CD4-positive, alpha-beta T cell treated with Interferon gamma for 1 hour (primary cell): ENCODE measurements at places on chromosomes 7 and 10.

DNA sequence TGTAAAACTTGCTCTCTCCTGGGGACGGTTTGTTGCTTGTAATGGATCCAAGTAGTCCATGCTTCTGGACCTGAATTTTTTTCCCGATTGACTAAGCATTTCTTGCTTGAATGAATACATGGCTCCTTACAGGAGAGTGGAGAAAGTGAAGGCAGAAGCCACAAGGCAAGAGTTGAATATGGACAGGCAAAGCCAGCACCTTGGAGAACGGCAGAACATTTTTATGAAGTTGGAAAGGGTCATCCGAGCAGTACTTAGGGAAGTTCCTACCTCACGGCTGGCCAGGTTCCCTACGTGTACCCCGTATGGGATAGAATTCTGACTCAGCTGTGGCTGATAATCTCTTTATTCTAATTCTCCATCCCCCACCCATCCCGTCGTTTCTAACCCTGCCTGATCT, 50.6 kb upstream of the MGAM2 start:
- no peak for DNase-seq

DNA sequence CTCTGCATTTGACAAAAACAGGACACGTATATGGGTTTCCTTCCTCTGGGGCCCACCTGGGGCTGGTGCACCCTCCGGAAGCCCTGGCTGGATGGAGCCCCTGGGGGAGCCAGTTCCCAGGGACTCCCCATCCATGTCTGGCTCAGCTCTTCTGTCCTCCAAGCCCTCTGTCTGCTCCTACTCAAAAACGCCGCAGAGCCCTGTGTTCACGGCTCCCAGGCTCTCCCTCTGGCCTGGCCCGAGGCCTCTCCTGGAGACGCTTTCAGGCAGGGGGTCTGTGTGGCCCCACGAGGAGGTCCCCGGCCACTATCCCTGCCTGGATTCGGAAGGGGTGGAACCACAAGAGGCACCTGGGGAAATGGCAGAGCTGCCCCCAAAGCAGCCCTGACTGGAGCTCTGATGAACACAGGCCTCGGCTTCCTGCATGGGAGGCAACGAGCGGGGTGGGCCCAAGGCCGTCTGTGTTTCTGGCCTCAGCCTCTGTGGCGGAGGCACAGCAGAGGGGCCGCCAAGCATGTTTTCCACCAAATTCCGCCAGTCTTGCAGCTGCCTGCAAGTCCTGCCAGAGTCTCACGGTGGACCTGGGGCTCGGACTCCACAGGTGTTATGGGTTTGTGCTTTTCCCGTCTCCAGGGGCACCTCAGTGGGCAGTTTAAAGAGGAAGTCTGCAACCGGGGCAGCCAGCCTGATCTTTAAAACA, 22.6 kb upstream of the INPP5A start:
- DNase-seq, result no peak

- DNase-seq, result peak; percentile 27
Measured at GRCh38 chr10:29554660-29555059, 80.1 kb downstream of the SVIL start.

DNA sequence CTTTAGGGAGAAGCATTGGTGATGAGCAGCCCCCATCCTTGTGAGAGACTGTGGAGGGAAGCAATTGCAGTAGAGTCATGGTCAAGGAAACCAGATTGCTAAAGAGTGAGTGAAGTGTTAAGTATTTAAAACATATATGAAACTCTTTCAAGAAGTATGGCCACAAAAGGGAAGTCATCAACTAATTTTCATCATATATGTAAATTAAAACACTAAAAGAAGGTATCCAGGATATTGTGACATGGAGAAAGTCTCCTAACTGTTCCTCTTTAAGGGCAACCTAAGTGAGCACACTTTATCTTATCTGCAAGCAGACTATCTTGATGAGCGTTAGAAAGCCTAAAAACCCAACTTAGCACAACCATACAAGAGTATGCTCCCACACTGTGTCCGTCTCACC, 69.7 kb downstream of the CD36 start:
- no peak for DNase-seq

GRCh38 chr7:36308031-36308430, 81.6 kb upstream of the ANLN start:
- no peak for DNase-seq

DNA sequence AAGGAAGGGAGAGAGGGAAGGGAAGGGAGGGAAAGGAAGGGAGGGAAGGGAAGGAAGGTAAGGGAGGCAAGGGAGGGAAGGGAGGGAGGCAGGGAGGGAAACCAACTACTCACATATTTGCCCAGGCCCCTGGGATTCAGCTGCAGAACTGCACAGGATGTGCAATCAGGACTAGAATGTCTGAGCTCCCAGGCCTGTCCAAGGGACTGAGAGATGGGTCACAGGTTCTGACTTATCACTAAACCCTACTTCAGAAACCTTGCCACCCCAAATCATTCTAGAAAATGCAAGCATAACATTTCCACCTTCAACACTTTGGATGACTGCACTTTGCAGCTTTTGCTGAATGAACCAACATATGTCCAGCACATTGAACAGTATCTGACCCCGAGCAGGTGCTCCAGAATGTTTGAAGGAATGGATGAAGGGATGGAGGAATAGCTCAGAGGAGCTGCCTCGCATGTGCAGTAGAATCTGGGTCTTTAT, 245.3 kb downstream of the KCNMA1 start:
- no peak for DNase-seq

DNA sequence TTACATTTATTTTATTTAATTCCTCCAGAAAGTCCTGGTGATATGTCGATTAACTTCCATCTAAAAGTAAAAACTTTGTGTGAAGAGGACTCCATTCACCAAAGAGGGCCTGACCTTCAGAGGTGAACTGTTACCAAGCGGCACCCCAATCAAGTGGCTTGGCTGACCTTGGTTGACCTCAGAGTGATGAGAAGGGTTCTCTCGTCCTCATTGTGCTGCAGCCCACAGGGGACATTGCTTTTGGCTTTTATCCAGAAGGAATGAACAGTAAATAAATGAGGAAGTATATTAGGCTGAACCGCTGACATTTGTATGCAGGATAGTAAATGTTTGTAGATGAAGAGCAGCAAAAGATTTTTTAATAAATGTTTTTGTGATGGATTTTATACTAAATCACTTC, 172.4 kb upstream of the MKI67 start:
- no peak for DNase-seq

DNA sequence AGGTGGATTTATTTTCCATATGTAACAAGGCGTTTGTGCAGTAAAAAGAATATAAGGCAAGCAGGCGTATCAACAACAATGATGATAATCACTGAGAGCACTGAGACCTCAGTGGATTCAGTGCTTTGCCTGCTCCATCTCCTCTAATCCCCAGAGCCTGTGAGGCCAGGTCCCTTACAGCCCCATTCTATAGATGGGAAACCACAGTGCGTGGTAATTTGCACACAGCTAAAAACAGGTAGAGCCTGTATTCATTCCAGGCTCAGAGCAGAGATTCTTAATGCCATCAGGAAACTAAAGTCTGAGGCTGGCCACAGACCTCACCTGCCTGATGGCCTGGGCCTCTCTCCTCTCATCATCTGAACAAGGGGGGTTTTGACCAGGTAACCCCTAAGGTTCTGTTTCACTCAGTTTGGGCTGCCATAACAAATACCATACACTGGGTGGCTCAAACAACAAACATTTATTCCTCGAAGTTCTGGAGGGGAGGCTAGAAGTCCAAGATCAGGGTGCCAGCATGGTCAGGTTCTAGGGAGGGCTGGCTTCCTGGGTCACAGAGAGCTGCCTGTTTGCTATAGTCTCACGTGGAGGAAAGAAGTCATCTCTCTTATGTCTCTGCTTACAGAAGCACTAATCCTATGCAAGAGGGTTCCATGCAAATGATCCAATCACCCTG, 10.3 kb upstream of the RASSF4 start:
- no peak for DNase-seq

GRCh38 chr10:6838118-6838517, 258.0 kb upstream of the PRKCQ start:
- no peak for DNase-seq

DNA sequence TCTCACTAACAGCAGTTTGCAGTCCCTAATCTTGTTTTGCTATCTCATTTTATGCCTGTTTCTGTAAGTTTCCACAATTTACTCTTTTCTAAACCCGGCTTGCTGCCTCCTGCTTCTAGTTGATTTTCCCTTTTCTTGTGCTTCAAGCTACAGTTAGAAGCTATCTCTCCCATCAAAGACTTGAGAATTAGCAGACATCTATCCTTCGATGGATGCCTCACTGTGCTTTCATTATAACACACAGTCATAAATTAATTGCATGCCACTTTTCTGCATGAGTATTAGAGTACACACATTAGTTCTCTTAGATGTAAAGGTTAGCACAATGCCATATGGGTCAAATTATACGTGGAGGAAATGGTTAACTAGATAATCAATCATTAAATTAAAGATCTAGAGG, 48.7 kb downstream of the SEMA3A start:
- DNase-seq, result no peak

- no peak for DNase-seq
Measured at GRCh38 chr10:133180965-133181639, 21.1 kb downstream of the KNDC1 start.

DNA sequence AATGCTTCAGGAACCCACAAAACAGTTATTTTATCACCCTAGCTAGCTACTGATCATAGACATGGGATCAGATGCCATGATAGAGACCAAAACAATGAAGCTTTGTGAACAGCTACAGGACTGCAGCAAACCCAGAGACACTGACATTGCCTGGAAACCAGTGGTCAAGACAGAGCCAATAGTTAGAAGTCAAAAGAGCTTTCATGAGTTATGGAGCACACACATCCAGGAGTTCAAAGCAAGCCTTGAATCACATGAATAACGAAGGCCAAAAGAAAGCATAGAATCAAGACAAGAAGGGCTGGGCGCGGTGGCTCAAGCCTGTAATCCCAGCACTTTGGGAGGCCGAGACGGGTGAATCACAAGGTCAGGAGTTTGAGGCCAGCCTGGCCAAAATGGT, 34.5 kb upstream of the GSAP start:
- no peak for DNase-seq

DNA sequence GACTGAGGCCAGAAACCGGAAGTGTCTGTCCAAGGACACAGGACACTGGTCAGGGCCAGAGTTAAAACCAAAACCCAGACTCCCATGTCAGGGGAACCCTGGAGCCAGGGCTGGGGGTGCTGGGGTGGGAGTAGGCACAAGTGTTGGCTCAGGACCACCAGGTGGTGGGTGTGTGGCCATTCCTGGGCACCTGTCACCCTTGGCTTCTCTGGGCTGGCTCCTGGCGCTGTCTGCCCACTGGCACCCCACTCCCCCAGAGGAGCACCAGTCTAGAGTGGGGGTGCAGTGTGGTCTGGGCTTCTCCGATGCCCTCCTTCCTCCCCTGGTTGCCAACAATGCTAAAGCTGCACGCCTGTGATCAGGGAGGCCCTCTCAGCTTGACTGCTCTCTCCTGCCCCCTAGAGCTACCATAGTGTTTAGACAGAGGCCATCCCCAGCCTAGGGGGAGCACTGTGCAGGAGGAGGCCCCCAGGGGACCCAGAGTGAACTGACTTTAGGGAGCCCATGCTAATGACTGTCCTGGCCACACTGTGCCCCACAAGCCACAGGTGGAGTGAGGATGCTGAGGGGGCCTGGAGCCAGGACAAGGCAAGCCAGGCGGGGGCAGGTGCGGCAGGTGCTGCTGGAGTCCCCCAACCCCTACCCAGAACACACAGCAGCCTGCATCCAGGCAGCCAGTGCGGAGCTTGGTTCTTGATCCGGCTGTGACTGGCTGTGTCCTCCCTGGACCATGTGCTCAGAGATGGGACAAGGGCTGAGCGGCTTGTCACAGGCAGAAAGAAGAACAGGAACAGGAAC, 11.0 kb downstream of the RASGEF1A start:
- DNase-seq, result peak; percentile 38

GRCh38 chr10:33273295-33274002, 61.0 kb downstream of the NRP1 start:
- DNase-seq, result no peak

DNA sequence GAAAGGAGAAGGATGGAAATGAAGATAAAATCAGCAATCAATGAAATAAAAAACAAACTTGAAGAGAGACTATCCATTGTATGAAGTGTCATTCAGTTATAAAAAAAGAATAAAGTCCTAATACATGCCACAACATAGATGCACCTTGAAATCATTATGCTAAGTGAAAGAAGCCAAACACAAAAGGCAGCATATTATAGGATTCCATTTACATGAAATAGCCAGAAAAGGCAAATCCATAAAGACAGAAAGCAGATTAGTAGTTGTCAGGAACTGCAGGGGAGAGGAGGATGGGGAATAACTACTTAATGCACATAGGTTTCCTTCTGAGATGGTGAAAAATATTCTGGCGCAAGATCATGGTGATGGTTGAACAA, 6.6 kb upstream of the PON1 start:
- DNase-seq, result no peak

GRCh38 chr7:121271916-121272315, 56.9 kb upstream of the WNT16 start:
- DNase-seq, result no peak

GRCh38 chr7:4808565-4808964, 33.1 kb downstream of the AP5Z1 start:
- no peak for DNase-seq

- no peak for DNase-seq
Measured at GRCh38 chr10:127203067-127203466, 6.7 kb upstream of the INSYN2A start.
